Neural crest cell (in vitro differentiated cells): ENCODE measurements at places on chromosomes 2 and 18.
A peak's percentile ranks its signal among the peaks of the same experiment; 100 is the strongest.

GRCh38 chr2:108614043-108614545 is 79.8 kb downstream of the LIMS1 start:
- H3K27ac ChIP-seq, result peak overlapping the region; percentile 63
- H3K36me3 ChIP-seq, result no peaks in the 10 kb centered on the region
- no peak for DNase-seq
- no peak overlapping the region for H3K4me3 ChIP-seq
- peaks cover 52% of the 10 kb centered on the region for H3K4me1 ChIP-seq

DNA sequence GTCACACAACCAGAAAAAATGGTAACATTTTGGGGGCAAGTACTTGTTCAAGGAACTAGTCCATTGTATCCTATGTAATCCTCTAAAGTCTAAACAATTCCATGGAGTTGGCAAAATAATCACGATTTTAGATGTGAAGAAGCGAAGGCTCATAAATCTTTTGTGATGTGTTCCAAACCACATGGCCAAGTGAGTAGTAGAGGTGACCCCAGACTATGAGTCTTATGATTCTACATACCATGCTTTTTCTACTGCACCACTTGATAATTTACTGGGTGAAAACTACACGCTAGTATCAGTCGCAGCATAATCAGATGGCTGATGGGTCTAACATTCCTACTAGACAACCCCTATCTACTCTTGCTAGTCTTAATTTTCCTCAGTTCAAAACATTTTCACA is 371.4 kb downstream of the OSR1 start:
- no peaks in the 10 kb centered on the region for H3K36me3 ChIP-seq
- peaks cover 17% of the 10 kb centered on the region for H3K4me1 ChIP-seq
- no peak overlapping the region for H3K27ac ChIP-seq
- no peaks in the 10 kb centered on the region for H3K27me3 ChIP-seq

DNA sequence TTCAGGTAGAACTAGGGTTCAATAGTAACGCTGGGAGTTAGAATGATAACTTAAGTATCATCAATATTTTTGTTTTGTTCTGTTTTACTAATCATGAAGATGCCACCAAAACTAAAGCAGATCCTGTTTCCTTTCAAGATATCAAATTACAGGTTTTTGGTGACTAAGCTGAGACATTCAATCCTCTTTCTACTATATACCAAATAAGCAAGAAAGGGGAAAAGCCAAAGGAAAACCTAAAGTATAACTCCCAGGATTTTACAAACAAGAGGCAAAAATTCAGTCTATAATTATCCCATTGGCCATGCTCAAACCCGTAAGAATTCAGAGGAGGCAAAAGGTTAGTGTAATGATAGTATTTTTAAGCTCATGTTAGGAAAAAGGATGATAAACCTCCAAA is 175.2 kb upstream of the CCDC150 start:
- H3K36me3 ChIP-seq, result no peaks in the 10 kb centered on the region
- H3K27ac ChIP-seq, result no peak overlapping the region
- H3K27me3 ChIP-seq, result no peaks in the 10 kb centered on the region
- H3K4me3 ChIP-seq, result no peak overlapping the region
- no peak for DNase-seq

- H3K27me3 ChIP-seq, result no peaks in the 10 kb centered on the region
- peaks cover 4% of the 10 kb centered on the region for H3K4me1 ChIP-seq
- H3K36me3 ChIP-seq, result no peaks in the 10 kb centered on the region
- no peak overlapping the region for H3K27ac ChIP-seq
- no peak for DNase-seq
Measured at GRCh38 chr2:190598621-190599020, 50.3 kb upstream of the NAB1 start.

DNA sequence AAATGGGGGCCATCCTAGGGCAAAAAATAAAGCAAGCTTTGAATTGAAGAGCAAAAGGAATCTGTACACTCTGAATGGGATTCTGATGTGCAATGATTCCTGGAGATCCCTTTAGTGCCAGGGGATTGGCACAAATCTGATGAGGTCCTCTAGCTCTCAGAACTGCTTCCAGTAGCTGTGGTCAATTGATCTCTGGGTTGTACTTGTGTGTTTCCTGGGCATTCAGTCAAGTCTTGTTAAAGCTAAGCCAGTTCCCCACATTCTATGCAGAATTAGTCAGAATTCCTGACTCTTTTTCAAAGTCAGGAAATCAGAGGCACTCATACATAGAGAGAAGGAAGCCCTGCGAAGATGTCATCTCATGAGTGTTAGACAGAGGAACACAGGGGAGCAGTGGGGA is 161.3 kb downstream of the DNER start:
- H3K4me1 ChIP-seq, result peaks cover 9% of the 10 kb centered on the region
- H3K4me3 ChIP-seq, result no peak overlapping the region
- no peaks in the 10 kb centered on the region for H3K27me3 ChIP-seq
- H3K27ac ChIP-seq, result no peak overlapping the region
- DNase-seq, result no peak

- H3K27ac ChIP-seq, result no peak overlapping the region
- no peak for DNase-seq
- H3K27me3 ChIP-seq, result no peaks in the 10 kb centered on the region
- H3K4me1 ChIP-seq, result peaks cover 23% of the 10 kb centered on the region
- H3K36me3 ChIP-seq, result peaks cover 2% of the 10 kb centered on the region
Measured at GRCh38 chr2:226579519-226579918, 220.1 kb downstream of the IRS1 start.

- DNase-seq, result no peak
- no peak overlapping the region for H3K27ac ChIP-seq
- no peaks in the 10 kb centered on the region for H3K27me3 ChIP-seq
- H3K4me3 ChIP-seq, result no peak overlapping the region
Measured at GRCh38 chr2:64839844-64840243, 149.4 kb upstream of the SLC1A4 start.

GRCh38 chr2:108029912-108030311 is 43.6 kb downstream of the SLC5A7 start:
- H3K27ac ChIP-seq, result no peak overlapping the region
- H3K4me3 ChIP-seq, result no peak overlapping the region
- H3K27me3 ChIP-seq, result no peaks in the 10 kb centered on the region
- H3K4me1 ChIP-seq, result no peaks in the 10 kb centered on the region
- DNase-seq, result no peak
- no peaks in the 10 kb centered on the region for H3K36me3 ChIP-seq

DNA sequence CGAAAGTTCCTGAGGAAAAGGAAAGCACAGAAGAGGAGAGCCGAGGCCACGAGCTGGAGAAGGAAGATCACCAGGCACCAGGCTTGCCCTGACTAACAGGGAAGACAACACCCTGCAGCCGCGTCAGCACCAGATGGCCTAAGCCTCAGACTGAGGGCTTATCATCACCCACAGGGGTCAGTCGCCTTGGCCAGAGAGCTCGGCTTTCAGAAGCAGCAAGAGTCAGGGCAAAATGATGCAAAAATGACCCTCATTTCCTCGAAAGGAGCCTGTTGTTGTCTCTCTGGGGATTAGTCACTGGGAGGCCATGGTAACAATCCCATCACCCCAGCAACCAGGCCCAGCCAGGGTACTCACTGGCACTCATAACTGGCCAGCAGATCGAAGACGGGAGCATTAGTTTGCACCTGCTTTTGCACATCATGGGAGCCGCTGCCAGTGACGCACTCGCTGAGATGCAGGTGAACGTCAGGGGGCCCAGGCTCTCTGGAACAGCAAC is 42.7 kb upstream of the ZFP36L2 start:
- no peaks in the 10 kb centered on the region for H3K27me3 ChIP-seq
- peaks cover 20% of the 10 kb centered on the region for H3K4me1 ChIP-seq

- H3K4me3 ChIP-seq, result no peak overlapping the region
- no peaks in the 10 kb centered on the region for H3K27me3 ChIP-seq
- H3K27ac ChIP-seq, result no peak overlapping the region
- peaks cover 3% of the 10 kb centered on the region for H3K36me3 ChIP-seq
- no peaks in the 10 kb centered on the region for H3K4me1 ChIP-seq
Measured at GRCh38 chr2:189337656-189338055, 103.6 kb upstream of the WDR75 start.

DNA sequence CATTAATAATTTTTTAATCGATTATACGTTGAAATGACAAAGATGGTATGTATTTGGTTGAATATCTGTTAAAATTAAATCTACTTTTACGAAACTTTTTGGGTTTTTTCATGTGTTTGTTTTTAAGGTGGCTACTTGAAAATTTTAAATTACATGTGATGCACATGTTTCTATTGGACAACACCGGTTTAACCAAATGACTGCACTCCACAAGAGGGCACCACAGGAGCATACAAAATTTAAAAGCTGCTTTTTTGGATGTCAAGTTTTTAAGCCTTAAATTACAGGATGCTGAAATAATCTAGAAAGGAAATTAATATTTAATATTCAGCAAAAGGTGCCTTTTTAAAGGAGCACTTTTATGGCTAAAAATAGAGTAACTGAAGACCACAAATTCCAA is 98.7 kb downstream of the ACVR1 start:
- no peaks in the 10 kb centered on the region for H3K27me3 ChIP-seq
- peak; percentile 31 for DNase-seq
- H3K4me3 ChIP-seq, result no peak overlapping the region
- H3K36me3 ChIP-seq, result peaks cover 9% of the 10 kb centered on the region
- H3K4me1 ChIP-seq, result peaks cover 4% of the 10 kb centered on the region

- no peak overlapping the region for H3K27ac ChIP-seq
- no peak overlapping the region for H3K4me3 ChIP-seq
- H3K4me1 ChIP-seq, result peaks cover 23% of the 10 kb centered on the region
- H3K36me3 ChIP-seq, result peaks cover 2% of the 10 kb centered on the region
Measured at GRCh38 chr18:55544014-55544413, 44.0 kb downstream of the TCF4 start.

- peak overlapping the region; percentile 50 for H3K27ac ChIP-seq
- DNase-seq, result no peak
- peaks cover 73% of the 10 kb centered on the region for H3K4me1 ChIP-seq
- H3K4me3 ChIP-seq, result no peak overlapping the region
- no peaks in the 10 kb centered on the region for H3K27me3 ChIP-seq
Measured at GRCh38 chr2:239247401-239248245, 153.2 kb downstream of the HDAC4 start.

- H3K4me3 ChIP-seq, result no peak overlapping the region
- H3K36me3 ChIP-seq, result no peaks in the 10 kb centered on the region
- DNase-seq, result no peak
- H3K4me1 ChIP-seq, result peaks cover 20% of the 10 kb centered on the region
- no peaks in the 10 kb centered on the region for H3K27me3 ChIP-seq
- H3K27ac ChIP-seq, result no peak overlapping the region
Measured at GRCh38 chr18:50849419-50849821, 29.5 kb upstream of the ME2 start.

- H3K27ac ChIP-seq, result no peak overlapping the region
- H3K27me3 ChIP-seq, result no peaks in the 10 kb centered on the region
- no peak for DNase-seq
- H3K36me3 ChIP-seq, result peaks cover 6% of the 10 kb centered on the region
- no peak overlapping the region for H3K4me3 ChIP-seq
- H3K4me1 ChIP-seq, result no peaks in the 10 kb centered on the region
Measured at GRCh38 chr2:12465631-12466135, 251.1 kb upstream of the TRIB2 start.

- H3K27ac ChIP-seq, result no peak overlapping the region
- H3K4me3 ChIP-seq, result no peak overlapping the region
- no peaks in the 10 kb centered on the region for H3K36me3 ChIP-seq
- no peaks in the 10 kb centered on the region for H3K27me3 ChIP-seq
Measured at GRCh38 chr2:37976411-37976810, 51.3 kb downstream of the RMDN2 start.

GRCh38 chr2:217972490-217972889 is 30.3 kb downstream of the TNS1 start:
- peaks cover 2% of the 10 kb centered on the region for H3K36me3 ChIP-seq
- no peak for DNase-seq
- no peak overlapping the region for H3K27ac ChIP-seq
- H3K4me1 ChIP-seq, result peaks cover 12% of the 10 kb centered on the region

DNA sequence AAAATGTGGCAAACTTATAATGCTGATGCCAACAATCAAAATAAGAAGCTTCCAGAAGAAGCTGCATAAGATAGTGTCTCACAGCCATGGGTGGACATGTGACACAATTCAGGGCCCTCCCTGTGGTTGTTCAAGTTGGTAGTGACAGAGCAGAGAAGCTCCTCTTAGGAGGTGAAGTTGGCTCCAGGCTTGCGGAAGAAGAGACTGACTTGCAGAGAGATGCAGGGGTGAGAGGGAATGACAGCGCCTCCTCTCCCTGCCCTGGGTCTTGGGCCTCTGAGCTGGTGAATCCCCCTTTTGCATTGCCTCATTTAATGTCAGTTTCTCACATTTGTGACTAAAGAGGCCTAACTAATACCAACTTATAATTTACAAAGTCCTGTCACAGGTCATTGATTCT is 23.0 kb upstream of the RHOB start:
- no peak overlapping the region for H3K27ac ChIP-seq
- H3K4me3 ChIP-seq, result no peak overlapping the region
- H3K4me1 ChIP-seq, result peaks cover 24% of the 10 kb centered on the region
- DNase-seq, result no peak

DNA sequence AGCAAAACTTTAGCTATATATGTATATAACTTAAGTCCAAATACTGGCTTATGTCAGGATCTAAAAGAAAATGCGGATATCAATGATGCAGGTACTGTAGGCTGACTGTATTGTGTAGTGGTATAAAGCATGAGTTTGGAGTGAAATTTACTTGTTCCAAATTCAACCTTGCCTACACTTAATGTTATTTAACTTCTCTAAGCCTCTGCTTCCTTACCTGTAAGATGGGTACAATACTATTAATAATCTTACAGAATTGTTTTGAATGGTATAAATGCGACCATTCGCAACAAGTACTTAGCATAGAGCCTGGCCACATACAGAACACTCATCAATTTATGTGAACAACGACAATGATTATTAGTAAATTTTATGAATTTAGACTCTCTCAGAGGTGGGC is 62.4 kb downstream of the SPRED2 start:
- H3K4me1 ChIP-seq, result peaks cover 57% of the 10 kb centered on the region
- H3K4me3 ChIP-seq, result no peak overlapping the region
- no peak overlapping the region for H3K27ac ChIP-seq
- no peaks in the 10 kb centered on the region for H3K27me3 ChIP-seq
- H3K36me3 ChIP-seq, result no peaks in the 10 kb centered on the region

- no peak overlapping the region for H3K27ac ChIP-seq
- H3K4me3 ChIP-seq, result no peak overlapping the region
- no peak for DNase-seq
Measured at GRCh38 chr18:50839996-50840395, 20.2 kb upstream of the MRO start.

- peaks cover 21% of the 10 kb centered on the region for H3K4me1 ChIP-seq
- H3K27me3 ChIP-seq, result no peaks in the 10 kb centered on the region
- no peaks in the 10 kb centered on the region for H3K36me3 ChIP-seq
- H3K4me3 ChIP-seq, result peak overlapping the region; percentile 61
- DNase-seq, result peak; percentile 54
- peak overlapping the region; percentile 91 for H3K27ac ChIP-seq
Measured at GRCh38 chr2:85430752-85431569, 12.4 kb downstream of the SH2D6 start.

GRCh38 chr2:39875182-39875913 is 96.3 kb upstream of the THUMPD2 start:
- H3K27ac ChIP-seq, result no peak overlapping the region
- no peaks in the 10 kb centered on the region for H3K27me3 ChIP-seq
- no peaks in the 10 kb centered on the region for H3K4me1 ChIP-seq

GRCh38 chr2:201320701-201321100 is 36.4 kb downstream of the FLACC1 start:
- H3K36me3 ChIP-seq, result peaks cover 23% of the 10 kb centered on the region
- H3K27me3 ChIP-seq, result no peaks in the 10 kb centered on the region
- H3K27ac ChIP-seq, result no peak overlapping the region
- no peaks in the 10 kb centered on the region for H3K4me1 ChIP-seq
- H3K4me3 ChIP-seq, result no peak overlapping the region

- H3K4me3 ChIP-seq, result no peak overlapping the region
- peaks cover 5% of the 10 kb centered on the region for H3K36me3 ChIP-seq
- no peak for DNase-seq
- H3K27me3 ChIP-seq, result no peaks in the 10 kb centered on the region
Measured at GRCh38 chr2:187050409-187050998, 201.5 kb upstream of the ZSWIM2 start.

- no peak within 1 kb of the TSS for H3K4me3 ChIP-seq
- no peak for DNase-seq
Measured at GRCh38 chr2:233059797-233060500, at the start of gene INPP5D. Gene INPP5D (plus strand): TSS chr2:233060342. CDS start chr2:233060479, 137 bp downstream.
